ENCODE measurements at places on chromosomes 16 and 17. TPM values are rescaled to one million over a fixed set of nuclear protein-coding genes. Genes with fewer than 3 reads are reported as not detected.

The SPATA32 gene
- total RNA-seq: not detected

The HIC1 gene
- total RNA-seq: 2.7 TPM

The TLCD2 gene
- total RNA-seq: 2.2 TPM

The DLX3 gene
- total RNA-seq: 25.1 TPM

The CACNA1H gene
- total RNA-seq: 27.4 TPM

The NDEL1 gene
- total RNA-seq: 172 TPM

The ABCA9 gene
- 1.7 TPM for total RNA-seq

The MRPS23 gene
- total RNA-seq: 10.6 TPM

The ITGA2B gene
- 0.48 TPM for total RNA-seq

The SLC47A1 gene
- total RNA-seq: 53.0 TPM

DNA sequence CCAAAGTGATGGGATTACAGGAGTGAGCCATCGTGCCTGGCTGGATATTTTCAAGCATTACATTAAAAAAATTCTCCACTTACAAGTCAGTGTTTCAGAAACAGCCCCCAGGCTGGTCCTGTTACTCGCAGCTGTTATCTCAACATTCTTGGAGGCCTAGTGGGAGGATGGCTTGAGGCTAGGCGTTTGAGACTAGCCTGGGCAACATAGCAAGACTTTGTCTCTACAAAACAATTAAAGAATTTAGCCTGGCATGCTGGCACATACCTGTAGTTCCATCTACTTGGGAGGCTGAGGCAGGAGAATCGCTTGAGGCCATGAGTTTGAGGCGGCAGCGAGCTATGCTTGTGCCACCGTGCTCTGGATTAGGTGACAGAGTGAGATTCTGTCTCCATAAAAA, 26.5 kb upstream of the SPNS3 start:
- no peak for DNase-seq

GRCh38 chr17:13704333-13704732, 102.6 kb upstream of the HS3ST3A1 start:
- no peak for DNase-seq

GRCh38 chr17:79413611-79414010, 197.2 kb downstream of the RBFOX3 start:
- DNase-seq: no peak

DNA sequence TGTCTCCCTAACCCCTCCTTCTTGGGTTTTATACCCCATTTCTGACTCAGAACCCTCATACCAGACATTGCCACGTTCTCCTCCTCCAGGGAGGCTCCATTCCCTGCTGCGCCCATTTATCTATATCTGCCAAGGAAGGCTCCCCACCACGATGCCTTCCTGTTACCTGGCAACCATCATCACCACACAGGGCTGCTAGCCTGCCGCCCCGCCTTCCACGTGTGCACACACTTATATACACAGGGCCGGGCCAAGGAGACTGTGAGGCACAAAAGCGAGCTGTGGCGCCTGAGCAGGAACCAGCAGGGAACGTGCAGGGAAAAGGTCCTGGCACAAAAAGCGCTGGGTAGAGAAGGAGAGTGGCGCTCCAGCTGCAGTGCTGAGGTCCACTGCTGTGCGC, 261.8 kb downstream of the CBLN1 start:
- DNase-seq: no peak

DNA sequence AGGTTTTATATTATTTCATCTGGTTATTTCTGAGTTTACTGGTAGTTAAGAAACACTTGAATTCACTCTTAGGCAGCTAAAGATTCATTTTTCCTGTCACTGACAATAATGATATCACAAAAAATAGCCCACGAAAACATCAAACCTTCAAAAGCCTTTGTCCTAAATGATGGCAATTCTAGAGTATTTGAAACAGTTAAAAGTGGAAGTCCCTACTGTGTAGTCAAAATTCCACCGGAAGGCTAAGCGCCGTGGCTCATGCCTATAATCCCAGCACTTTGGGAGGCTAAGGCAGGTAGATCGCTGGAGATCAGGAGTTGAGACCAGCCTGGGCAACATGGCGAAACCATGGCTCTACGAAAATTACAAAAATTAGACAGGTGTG, 103.5 kb downstream of the HIC1 start:
- DNase-seq: no peak

- no peak for DNase-seq
Measured at GRCh38 chr16:48347980-48348379, 37.2 kb downstream of the SIAH1 start.

GRCh38 chr16:55116165-55116920, 185.7 kb downstream of the IRX5 start:
- no peak for DNase-seq

DNA sequence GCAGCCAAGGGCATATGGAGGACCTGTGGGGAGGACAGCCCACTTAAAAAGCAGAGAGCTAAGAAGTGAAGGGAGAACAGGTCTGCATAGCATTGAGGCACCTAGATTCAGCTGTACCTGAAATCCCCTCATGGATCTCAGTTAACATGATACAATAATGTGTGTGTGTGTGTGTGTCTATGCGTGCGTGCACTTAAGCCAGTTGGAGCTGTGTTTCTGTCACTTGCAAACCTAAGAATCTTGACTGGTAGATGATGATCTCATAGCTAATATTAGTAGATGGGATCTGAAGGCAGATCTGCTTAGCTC, 1.7 kb upstream of the ITPRIPL2 start:
- no peak for DNase-seq

GRCh38 chr16:57838161-57838560, 35.9 kb upstream of the KIFC3 start:
- no peak for DNase-seq

GRCh38 chr16:36336-36984, 16.9 kb downstream of the POLR3K start:
- no peak for DNase-seq

DNA sequence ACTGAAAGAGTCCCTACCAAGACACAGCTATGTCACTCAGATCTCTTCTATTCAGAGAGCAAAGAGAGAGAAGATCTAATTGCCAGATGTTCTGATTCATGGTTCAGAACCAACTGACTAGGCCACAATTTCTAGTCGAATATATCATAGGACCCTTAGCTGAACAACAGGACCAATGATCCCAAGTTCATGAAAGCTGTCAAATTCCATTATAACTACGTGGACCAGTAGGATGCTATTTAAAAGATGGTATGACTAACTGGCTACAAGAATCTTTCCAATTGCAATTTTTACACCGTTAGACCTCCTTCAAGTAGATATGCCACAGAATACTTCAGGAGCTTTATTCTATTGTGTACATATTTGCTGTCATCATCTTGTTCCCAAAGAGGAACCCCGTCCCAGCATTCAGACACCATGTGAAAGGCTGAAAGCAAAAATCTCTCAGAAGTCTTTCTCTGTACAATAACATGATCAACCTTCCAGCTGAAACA, 26.0 kb downstream of the DCUN1D3 start:
- DNase-seq: no peak

DNA sequence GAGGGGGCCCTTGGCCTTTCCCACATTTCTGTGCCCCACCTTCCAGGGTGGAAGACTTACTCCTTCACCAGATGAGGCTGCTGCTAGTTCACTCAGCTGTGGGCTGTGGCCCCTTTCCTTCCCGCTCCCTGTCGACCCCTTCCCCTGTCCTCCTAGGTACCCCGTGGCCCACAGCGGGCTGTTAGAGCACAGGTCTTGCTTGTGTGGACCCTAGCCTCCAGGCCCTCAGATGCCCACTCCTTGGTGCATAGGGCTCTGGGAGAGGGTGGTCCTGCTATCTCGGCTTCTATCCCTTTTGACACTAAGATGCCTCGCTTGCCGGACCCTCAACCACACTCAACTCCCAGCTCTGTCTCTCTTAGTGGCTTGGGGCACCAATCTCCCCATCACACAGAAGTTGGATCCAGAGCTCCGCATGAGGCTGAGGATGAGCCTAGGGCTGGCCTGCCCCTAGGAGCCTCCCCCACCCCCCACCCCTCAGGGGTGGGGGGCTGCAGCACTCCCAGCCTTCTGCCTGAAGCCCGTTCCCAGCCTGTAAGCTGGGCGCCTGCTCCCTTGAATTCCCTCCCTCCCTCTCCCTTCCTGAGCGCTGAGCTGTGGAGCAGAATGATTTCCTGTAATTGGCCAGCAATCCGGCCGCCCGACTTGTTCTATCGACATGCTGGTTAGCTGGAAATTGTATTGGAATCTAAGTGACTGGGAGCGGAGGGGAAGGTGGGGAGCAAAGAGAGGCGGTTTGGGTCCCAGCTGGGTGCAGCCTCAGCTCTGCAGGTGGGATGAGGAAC, 30.9 kb downstream of the DCAKD start:
- DNase-seq: no peak

DNA sequence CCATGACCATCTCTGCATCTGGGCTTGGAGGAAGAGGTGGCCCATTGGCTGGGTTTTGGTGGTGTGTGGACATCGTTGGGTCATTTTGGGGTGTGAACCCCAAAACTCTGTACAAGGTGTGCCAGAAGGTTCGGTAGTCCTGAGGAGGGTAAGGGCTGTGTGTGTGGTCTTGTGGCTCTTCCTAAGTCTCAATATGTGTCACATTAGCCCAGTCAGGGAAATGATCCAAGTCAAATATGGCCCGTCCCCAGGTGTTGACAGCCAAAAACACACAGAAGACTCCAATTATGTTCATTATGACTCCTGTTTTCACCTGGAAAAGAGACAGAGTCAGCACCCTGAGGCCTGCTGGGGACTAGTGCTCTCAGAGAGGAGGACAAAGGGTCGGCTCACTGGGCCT, 27.1 kb downstream of the SLC13A5 start:
- DNase-seq: no peak

DNA sequence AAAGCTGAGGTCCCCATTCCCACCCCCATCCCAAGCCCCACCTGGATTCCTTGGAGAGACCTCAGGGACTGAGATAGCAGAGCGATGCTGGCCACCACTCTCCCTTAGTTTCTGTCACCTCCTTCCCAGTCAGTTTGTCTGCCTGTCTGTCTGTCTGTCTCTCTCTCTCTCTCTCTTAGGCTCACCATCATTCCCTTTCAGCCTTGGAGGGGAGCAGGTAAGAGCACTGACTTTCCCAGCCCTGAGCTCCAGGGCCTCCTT, 5.9 kb downstream of the CD300LB start:
- DNase-seq: no peak

DNA sequence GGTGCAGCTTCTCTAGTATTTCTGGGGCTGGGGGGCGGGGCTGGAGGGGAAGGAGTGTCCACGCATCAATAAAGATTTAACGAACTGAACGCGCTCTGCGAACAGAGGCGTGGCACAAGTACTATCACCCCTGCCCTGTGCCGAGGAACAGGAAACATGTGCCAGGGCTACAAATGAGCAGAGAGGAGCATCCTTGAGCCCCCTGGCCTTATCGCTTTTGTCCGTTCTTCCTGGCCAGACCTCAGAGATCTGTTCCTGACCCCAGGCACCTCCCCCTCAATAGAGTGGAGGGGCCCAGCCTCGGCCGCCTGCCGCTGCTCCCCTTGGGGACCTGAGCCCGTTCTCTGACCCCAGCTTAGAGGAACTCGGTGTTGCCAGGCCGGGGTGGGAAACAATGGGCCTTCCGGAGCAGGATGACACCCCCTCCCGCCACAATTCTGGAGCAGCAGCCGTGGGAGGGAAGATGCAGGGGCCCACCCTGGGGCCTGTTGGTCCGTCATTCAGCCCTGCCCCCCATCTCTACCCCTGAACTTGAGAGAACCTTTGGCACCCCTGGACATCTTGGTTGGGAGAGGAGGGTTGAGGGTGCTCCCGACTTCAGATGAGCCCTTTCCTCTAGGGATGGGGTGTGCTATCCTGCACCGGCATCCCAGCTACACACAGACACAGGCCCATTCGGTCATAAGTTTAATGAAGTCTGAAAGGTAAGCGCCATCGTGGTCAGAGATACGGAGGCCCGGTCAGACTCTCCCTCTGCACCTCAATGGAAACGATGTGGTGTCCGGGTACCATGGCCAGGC, 1.1 kb downstream of the NAA38 start:
- peak; percentile 81 for DNase-seq

- DNase-seq: no peak
Measured at GRCh38 chr16:72179204-72179970, 7.4 kb upstream of the PMFBP1 start.

GRCh38 chr16:89117975-89118289, 24.3 kb downstream of the ACSF3 start:
- DNase-seq: no peak

GRCh38 chr17:77893144-77894044, 65.1 kb upstream of the TNRC6C start:
- peak; percentile 44 for DNase-seq

- DNase-seq: no peak
Measured at GRCh38 chr17:60463157-60463835, 41.0 kb downstream of the CHCT1 start.

All from suprapubic skin (tissue), 4 donors.